ENCODE measurements at places on chromosomes 2 and 18.

- no peak for DNase-seq
Measured at GRCh38 chr2:51969347-51969746, 937.4 kb upstream of the NRXN1 start.

GRCh38 chr2:39724828-39725144 is 54.3 kb downstream of the THUMPD2 start:
- DNase-seq, result no peak

- DNase-seq, result no peak
Measured at GRCh38 chr2:105886687-105887086, 142.0 kb downstream of the NCK2 start.

- no peak for DNase-seq
Measured at GRCh38 chr2:138113871-138114525, 149.7 kb downstream of the HNMT start.

- no peak for DNase-seq
Measured at GRCh38 chr2:8536686-8537561, 144.9 kb upstream of the ID2 start.

- DNase-seq, result no peak
Measured at GRCh38 chr2:187869195-187869594, 315.0 kb upstream of the TFPI start.

DNA sequence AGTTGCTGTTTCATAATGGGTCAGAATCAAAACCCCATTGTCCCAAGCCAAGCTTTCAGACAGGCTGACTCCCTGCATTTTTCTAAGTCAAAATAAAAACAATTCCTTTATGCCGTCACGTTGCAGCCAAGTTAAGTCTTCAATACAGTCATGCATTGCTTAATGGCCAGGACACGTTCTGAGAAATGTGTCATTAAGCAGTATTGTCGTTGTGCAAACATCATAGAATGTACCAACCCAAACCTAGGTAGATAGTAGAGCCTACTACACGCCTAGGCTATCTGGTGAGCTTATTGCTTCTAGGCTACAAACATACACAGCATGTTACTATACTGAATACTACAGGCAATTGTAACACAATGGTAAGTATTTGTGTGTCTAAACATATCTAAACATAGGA is 160.4 kb upstream of the FOSL2 start:
- DNase-seq, result no peak

Measured in cortex of kidney (tissue), 1 donor.